Stomach (tissue), 19 donors: ENCODE measurements at places on chromosomes 2 and 18. TPM values are rescaled to one million over a fixed set of nuclear protein-coding genes. Genes with fewer than 3 reads are reported as not detected.

The ACADL gene
- 17.5 TPM for total RNA-seq

The TBC1D8 gene
- 167 TPM for total RNA-seq

DNA sequence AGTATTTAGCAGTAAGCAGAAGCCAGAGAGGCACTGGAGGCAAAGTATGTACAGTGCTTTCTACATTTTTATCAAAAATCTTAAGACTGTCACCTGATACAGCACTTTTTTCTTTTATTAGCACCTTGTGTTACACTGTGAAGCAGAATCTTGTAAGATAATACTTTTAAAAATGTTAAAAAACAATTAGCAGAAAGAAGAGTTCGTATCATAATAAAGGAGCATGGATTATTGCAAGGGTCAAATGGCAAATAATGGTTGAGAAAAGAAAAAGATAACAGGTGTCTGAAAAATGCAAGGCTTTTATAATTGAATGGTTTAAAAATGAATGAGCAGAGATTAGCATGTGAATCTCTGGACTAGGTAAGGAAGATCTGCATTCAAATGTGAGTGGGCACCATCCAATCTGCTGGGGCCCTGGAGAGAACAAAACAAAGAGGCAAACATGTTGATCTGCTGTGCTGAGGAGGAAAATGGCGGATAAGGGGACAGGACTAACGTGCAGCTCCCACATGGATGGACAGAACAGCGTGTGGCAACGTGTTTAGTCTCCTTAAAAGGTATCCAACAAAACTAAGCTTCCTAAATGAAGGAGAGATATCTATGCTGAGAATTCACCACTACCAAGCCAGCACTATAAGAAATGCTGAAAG lies 9.5 kb downstream of the CEBPZOS start:
- DNase-seq, result no peak
- H3K27me3 ChIP-seq, result no peaks in the 10 kb centered on the region
- H3K4me1 ChIP-seq, result no peaks in the 10 kb centered on the region
- no peak overlapping the region for H3K27ac ChIP-seq
- peaks cover 64% of the 10 kb centered on the region for H3K36me3 ChIP-seq
- H3K4me3 ChIP-seq, result no peak overlapping the region

The SULT1C4 gene
- 20.7 TPM for total RNA-seq

The NCOA1 gene
- total RNA-seq, result 223 TPM

DNA sequence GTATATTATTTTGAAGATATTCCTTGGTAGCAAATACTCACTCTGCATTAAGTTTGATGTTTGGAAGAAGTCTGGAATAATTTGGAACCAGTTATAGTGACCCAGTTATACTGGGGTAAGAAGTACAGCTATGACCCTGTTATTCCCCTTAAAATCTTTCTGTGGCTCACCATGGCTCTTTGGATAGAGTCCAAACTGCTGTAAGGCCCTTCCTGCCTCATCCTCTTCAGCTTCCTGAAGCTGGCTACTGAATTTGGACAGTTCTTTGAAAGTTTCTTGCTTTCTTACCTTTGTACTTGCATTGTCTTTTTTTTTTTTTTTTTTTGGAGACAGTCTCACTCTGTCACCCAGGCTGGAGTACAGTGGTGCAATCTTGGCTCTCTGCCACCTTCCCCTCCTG lies 85.6 kb downstream of the ABI2 start:
- H3K4me3 ChIP-seq, result no peak overlapping the region
- H3K27ac ChIP-seq, result no peak overlapping the region
- no peak for DNase-seq
- H3K27me3 ChIP-seq, result no peaks in the 10 kb centered on the region

DNA sequence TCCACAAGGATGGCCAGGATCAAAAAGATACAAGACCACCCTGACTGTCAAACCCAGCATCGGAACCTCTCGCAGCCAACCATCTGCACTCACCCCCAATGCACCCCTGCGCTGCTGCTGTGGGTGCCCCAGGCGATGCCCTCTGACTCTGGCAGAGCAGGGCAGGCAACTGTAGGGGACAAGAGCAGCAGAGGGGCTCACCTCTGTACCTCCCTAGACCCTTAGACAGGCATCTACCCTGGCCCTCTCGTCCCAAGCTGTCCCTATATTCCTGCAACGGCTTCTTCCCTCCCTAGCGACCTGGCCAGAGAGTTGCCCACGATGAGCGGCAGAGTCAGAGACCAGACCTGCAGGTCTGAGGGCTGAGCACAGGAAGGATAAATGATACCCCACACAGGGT lies 128.2 kb downstream of the HDAC4 start:
- no peak overlapping the region for H3K4me3 ChIP-seq
- H3K4me1 ChIP-seq, result peaks cover 56% of the 10 kb centered on the region
- no peak overlapping the region for H3K27ac ChIP-seq

DNA sequence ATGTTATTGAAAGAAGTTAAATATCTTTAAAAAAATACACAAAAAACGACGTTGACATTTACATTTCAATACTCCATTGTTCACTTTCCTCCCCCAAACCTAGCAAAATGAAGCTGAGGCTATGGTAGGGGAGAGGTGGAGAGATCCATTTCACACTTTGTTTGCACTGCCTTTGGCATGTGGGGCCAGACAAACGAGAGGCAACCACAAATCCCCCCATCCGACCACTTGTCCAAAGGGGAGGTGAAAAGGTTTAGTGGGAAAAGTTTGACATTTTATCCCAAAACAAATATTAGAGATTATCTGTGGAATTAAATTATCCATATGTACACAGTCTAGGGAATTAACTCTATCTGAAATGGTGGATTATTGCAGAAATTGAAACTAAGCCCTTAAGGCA lies 261.7 kb upstream of the FIGN start:
- no peaks in the 10 kb centered on the region for H3K36me3 ChIP-seq
- H3K4me3 ChIP-seq, result no peak overlapping the region
- no peak for DNase-seq
- no peak overlapping the region for H3K27ac ChIP-seq
- no peaks in the 10 kb centered on the region for H3K27me3 ChIP-seq

- H3K27ac ChIP-seq, result no peak overlapping the region
- H3K27me3 ChIP-seq, result no peaks in the 10 kb centered on the region
- H3K36me3 ChIP-seq, result peaks cover 32% of the 10 kb centered on the region
- H3K4me3 ChIP-seq, result no peak overlapping the region
- peaks cover 6% of the 10 kb centered on the region for H3K4me1 ChIP-seq
These were observed 12.6 kb downstream of the MRPL44 start for GRCh38 chr2:223969856-223970255.

- DNase-seq, result no peak
- peaks cover 70% of the 10 kb centered on the region for H3K4me1 ChIP-seq
These were observed 3.7 kb downstream of the BCL2 start for GRCh38 chr18:63315876-63316275.

DNA sequence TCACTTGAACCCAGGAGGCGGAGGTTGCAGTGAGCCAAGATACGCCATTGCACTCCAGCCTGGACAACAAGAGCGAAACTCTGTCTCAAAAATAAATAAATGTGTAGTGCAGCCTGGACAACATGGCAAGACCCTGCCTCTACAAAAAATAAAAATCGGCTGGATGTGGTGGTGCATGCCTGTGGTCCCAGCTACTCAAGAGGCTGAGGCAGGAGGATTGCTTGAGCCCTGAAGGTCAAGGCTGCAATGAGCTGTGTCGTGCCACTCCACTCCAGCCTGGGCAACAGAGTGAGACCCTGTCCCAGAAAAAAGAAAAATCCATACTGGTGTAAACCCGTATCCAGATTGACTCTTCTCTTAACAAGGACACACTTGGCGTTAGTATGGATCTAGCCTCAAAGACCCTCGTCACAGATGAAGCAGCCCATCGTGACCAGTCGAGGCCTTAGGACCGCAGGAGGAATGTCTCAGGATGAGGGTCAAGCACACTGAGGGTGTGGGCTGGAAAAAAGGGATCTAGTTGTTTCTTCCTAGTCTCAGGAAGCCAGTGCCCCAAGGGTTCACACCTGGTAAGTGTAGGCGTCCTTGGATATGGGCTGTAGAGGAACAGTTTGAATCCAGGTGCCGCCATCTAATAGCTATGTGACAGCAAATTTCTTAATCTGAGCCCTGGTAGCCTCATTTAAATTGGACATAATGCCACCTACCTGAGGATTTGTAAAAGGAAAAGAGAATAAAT lies 4.0 kb upstream of the GPBAR1 start:
- no peak overlapping the region for H3K4me3 ChIP-seq
- peaks cover 41% of the 10 kb centered on the region for H3K4me1 ChIP-seq
- DNase-seq, result no peak

The CDK15 gene
- total RNA-seq, result 24.1 TPM

The NAGK gene
- 89.0 TPM for total RNA-seq

DNA sequence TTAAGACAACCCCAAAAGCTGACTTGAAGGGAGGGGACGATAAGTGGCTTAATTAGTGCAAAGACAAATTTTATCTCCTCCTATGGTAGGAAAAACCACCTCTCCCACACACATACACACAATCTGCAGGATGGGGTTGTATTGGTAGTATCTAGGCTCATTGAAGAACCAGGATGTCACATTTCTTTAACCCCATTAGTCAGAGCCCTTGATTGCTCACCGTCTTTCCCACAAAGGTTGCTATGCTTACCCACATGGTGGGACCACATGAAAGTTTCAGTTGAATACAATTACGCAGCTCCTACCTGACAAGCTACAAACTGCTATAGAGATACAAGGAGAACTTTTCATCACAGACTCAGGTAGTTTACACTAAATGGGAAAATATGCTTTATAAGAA lies 765.0 kb upstream of the CELF4 start:
- H3K36me3 ChIP-seq, result no peaks in the 10 kb centered on the region
- DNase-seq, result no peak
- no peak overlapping the region for H3K4me3 ChIP-seq

DNA sequence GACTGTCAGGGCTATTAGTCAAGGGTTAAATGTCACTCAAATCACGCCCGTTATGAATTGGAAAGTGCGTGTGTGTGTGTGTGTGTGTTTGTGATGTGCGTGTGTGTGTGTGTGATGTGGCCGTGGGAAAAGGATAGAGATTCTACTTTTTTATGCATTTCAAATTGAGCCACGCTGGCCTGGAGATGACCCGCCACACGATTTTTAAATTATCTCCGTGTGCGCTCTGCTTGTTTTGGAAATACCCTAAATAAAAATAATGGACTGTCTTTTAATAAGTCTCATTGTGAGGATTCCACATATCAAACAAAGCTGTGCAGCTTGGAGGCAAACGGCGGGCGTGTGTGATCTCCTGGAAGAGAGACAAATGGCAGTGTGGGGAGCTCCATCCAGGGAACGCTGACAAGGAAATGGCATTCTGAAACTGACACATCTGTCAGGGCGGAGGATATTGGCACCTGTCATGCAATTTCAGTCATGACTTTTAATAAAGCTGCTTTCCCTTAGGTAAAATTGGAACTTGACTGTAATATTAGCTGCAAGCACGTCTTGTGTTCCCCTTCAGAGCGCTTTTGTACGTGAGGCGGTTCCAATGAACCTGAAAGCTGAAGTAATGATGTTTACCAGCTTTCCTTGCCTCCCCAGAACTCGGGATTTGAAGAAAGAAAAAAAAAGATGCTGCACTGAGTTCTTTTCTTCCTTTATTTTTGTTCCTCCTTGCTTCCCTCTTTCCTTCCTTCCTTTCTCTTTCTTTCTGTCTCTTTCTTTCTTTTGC lies 381.8 kb upstream of the SMIM21 start:
- DNase-seq, result no peak
- H3K27ac ChIP-seq, result no peak overlapping the region

DNA sequence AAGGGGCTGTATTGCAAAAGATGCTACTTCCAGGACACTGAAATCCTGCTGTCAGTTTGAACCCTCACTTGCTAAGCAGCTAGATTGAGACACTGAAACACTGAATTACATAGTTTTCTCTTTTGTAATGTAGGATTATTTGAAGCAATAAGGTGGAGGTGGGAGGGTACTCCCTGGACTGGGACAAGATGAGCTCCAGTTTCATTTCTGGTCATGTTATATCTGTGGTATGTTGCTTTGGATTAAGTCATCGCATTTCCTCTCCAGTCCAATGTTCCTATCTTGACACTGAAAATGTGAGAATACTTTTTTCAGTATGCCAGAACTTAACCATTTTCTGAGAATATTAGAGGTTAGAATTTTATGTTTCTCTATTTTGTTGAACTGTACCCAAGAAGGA lies 426.2 kb upstream of the MEX3C start:
- H3K4me3 ChIP-seq, result no peak overlapping the region
- no peak for DNase-seq
- H3K27me3 ChIP-seq, result peaks cover 11% of the 10 kb centered on the region
- H3K4me1 ChIP-seq, result no peaks in the 10 kb centered on the region

The GCG gene
- not detected for total RNA-seq

DNA sequence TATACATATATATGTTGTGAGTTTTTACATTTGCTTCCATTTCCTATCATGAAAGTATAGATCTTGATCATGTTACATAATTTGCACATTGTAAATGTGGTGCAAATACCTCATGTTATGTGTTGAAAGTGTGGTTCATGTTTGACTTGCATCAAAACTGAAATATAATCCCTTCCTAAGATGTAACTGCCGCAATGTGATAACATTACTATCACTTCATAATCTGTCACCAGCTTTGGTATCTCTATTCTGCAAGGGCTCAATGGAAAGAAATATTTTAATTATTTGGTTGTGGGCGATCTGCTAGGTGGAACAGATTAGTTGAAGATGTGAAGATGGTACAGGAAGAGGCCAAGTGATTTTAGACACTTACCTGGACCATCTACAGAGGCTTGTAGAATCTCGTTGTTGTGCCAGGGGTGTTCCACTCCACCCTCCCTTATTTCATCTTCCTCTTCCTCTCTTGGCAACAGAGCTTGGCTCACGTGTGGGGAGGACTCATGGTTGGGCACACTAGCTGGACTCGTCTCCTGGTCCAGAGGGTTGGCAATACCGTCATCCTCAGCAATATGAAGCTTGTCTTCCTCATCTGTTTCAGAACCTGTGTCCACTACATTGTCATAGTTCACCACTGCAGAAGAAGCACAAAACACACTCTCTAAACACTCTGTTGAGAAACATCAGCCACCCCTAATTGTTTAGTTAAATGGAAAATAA lies 90.4 kb downstream of the ZEB2 start:
- H3K27me3 ChIP-seq, result no peaks in the 10 kb centered on the region
- no peak overlapping the region for H3K4me3 ChIP-seq
- DNase-seq, result no peak
- no peaks in the 10 kb centered on the region for H3K4me1 ChIP-seq

The C2orf80 gene
- not detected for total RNA-seq

The MEP1B gene
- total RNA-seq, result not detected

GRCh38 chr2:205754924-205755321 lies 72.6 kb downstream of the NRP2 start:
- no peaks in the 10 kb centered on the region for H3K36me3 ChIP-seq
- H3K27me3 ChIP-seq, result no peaks in the 10 kb centered on the region
- no peak overlapping the region for H3K27ac ChIP-seq
- peaks cover 5% of the 10 kb centered on the region for H3K4me1 ChIP-seq
- no peak for DNase-seq
- no peak overlapping the region for H3K4me3 ChIP-seq

- H3K27ac ChIP-seq, result no peak overlapping the region
- no peaks in the 10 kb centered on the region for H3K36me3 ChIP-seq
- H3K27me3 ChIP-seq, result no peaks in the 10 kb centered on the region
- peaks cover 35% of the 10 kb centered on the region for H3K4me1 ChIP-seq
- no peak overlapping the region for H3K4me3 ChIP-seq
- no peak for DNase-seq
These were observed 50.4 kb upstream of the RAPH1 start for GRCh38 chr2:203585516-203585915.
